T-helper 17 cell (primary cell): ENCODE measurements at places on chromosomes 11 and 22.

- DNase-seq = no peak
These were observed 110.1 kb upstream of the LUZP2 start for GRCh38 chr11:24386546-24387397.

DNA sequence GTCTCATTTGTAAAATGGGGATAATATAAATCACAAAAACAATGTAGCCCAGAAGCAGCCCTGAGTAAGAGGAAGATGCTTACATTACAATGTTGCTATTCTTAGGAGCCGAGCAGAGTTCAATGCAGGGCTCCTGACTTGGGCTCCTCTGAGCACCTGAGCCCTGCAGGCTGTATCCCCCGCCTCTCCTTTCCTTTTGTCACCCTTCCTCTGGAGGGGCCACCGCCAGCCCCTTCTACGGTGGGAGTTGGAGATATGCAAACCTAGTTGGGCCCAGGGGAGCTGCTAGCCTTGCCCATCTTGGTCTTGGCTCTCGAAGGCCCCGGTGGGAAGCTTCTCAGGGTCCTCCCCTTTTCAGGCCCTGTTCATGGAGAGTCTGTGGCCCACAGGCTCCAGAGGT is 8.4 kb upstream of the CSNK1E start:
- no peak for DNase-seq

DNA sequence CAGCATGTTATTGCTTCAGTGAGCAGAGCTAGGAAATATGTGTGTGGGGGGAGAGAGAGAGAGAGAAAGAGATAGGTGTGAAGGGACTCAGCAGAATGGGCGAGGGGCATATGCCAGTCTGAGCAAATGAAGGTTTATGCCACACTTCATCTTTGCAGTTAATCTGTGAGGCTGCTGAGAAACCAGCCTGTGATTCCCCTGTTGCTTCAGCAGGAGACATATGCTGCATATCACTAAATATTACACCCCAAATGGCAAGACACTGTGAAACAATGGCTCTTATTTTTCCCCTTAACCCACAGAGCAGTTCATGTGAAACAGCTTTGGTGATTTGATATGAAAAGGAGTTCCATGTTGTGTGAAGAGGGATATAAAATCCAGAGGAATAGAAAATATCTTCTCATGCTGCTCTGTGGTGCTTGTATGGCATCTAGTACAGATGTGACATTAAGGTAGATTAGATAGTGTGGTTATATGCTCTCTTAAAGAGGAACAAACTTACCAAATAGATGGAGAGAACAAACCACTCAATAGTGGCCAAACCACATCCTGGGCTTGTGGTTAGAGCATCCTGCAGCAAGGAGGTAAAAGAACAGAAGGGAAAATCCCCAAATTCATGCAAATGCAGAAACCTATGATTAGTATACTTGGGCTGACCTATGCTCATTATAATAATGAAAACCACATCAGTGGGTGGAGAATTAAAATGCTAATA is 864.2 kb downstream of the FAM181B start:
- peak; percentile 33 for DNase-seq

DNA sequence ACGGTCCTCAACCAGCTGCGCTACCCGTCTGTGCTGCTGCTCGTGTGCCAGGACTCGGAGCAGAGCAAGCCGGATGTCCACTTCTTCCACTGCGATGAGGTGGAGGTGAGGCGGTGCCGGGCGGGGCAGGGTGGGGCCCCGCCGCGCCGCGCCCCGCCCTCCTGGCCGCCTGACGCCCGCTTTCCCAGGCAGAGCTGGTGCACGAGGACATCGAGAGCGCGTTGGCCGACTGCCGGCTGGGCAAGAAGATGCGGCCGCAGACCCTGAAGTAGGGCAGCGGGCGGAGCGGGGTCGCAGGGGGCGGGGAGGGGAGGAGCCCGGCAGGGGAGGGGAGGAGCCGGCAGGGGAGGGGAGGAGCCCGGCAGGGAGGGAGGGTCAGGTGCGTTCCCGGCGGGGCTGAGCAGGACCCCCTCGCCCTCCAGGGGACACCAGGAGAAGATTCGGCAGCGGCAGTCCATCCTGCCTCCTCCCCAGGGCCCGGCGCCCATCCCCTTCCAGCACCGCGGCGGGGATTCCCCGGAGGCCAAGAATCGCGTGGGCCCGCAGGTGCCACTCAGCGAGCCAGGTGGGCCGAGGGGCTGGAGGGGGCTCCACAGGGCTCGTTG is 14.7 kb downstream of the EPS8L2 start:
- DNase-seq = peak; percentile 35

DNA sequence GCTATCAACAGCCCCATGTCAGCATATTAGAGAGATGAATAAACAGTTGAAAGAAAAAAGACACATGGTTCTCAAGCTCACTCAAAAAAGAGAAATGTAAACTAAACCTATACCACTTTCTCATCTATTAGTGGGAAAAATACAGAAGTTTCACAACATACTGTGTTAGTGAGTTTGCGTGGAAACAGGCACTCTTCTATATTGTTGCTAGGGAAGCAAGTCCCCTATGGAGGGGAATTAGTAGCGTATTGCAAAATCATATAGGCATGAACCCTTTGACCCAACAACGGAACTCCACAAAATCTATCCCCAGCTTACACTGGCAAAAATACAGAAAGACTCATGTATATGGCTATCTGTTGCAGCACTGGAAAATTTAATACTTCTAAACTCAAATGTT is 14.2 kb upstream of the RFPL2 start:
- DNase-seq = no peak

DNA sequence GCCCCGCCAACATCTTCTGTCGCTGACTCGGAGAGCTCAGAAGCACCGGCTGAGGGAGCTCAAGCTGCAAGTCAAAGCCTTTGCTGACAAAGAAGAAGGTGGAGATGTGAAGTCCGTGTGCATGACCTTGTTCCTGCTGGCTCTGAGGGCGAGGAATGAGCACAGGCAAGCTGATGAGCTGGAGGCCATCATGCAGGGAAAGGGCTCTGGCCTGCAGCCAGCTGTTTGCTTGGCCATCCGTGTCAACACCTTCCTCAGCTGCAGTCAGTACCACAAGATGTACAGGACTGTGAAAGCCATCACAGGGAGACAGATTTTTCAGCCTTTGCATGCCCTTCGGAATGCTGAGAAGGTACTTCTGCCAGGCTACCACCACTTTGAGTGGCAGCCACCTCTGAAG is 6.7 kb downstream of the RAG1 start:
- DNase-seq = no peak

DNA sequence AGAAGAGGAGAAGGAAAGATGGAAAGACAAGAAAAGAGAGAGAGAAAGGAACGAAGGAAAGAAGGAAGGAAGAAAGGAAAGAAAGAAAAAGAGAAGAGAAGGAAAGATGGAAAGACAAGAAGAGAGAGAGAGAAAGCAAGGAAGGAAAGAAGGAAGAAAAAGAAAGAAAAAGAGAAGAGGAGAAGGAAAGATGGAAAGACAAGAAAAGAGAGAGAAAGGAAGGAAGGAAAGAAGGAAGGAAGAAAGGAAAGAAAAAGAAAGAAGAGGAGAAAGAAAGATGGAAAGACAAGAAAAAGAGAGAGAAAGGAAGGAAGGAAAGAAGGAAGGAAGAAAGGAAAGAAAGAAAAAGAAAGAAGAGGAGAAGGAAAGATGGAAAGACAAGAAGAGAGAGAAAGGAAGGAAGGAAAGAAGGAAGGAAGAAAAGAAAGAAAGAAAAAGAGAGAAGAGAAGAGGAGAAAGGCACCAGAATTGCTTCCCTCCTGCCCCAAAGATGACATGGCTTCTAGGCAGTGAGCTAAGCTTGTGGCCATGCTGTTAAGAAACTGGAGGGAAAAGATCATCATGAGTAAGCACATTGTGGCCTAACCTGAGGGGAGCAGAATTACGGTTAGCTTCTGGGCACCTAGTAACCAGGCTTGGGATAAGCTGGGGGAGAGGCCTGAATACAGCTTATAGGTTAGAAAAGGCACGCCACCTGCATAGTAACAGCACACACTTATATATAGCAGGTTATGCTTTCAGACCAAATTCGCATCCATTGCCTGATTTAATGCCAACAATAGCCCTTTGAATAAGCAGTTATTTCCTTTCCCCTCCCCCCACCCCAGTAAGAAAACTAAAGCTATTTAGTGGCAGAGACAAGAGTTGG is 2.3 kb upstream of the ST3GAL4 start:
- no peak for DNase-seq

DNA sequence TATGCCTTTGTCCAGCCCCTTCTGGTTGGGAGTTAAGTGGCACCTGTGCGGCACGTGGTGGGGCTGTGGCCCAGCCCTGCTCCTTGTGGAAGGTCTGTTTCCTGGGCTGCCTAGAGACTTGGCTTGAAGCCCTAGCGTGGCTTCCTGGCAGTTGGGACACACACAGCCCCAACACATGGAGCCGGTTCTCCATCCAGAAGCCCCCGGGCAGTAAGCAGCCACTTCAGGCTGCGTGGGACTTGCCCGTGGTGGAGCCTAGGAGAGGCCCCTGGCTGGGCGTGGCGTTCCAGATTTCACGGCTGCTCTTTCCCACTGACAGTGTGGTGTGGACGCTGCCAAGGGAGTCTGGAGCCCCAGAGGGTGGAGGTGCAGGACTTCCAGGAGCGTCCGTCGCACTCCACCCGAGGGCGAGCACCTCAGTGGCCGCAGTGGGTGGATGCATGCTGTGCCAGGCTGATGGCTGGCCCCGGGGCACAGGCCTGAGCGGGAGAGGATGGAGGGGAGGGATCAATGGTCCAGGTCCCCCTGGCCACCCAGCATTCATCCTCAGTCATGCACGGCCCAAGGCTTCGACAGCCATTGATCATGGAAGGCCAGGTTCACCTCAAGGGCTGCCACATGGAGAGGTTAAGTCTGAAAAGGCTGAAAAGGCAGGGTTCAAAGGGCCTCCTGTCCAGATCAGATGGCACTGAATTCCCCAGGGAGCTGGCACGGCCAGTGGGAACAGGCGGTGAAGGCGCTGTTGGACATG is 9.3 kb downstream of the CCND1 start:
- no peak for DNase-seq

GRCh38 chr22:32206774-32207758 is 2.2 kb upstream of the RFPL2 start:
- no peak for DNase-seq

DNA sequence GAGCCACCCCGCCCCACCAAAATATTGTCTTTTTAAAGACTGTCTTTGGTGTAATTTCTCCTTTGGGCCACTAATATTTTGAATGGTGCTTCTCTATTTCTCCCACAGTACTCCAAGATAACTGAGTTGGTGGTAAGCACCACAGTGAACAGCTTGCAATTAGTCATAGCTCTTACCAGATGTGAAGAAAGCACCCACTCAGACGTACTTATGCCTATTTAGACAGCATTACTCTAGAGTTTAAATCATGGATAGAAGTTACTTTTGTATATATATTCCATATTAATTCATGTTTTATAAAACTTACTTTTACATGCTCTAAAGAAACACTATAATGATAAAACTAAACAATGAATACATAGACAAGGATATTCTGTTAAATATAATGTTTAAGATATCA is 12.7 kb downstream of the ANO3 start:
- no peak for DNase-seq

DNA sequence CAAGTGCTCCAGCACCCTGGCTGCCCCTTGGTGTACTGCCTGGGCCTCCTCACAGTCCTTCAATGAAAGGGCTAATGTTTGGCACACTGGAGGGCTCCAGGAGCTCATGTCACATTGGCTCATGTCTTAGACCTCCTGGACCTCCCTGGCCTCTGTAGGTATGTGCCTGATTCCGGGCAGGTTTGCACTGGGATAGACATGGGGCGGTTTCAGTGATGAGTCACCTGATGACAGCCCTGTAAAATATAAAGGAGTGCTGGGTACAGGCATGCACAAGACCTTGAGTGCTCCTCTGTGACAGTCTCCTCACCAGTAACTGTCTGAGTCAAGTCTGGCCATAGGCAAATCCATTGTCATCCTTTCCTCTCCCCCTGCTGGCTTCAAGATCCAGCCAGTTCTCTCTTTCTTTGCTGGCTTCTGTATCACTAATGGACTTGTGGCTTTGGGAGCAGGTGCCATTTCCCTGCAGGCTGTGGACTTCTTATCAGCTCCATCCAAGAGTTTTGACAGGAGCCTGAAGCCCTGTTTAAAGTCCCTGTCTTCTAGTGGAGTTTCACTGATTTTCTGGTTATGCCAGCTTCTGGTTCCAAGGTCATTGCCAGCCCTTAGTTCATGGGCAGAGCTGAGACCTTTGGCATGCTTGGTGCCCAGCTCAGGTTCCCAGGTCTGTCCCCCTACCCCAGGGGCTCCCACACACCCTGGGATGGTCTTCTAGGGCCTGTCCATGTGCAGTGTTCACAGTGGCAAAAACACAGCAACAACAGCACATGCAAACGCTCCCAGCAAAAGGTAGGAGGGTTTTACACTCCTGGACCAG is 22.7 kb upstream of the P2RY2 start:
- no peak for DNase-seq

DNA sequence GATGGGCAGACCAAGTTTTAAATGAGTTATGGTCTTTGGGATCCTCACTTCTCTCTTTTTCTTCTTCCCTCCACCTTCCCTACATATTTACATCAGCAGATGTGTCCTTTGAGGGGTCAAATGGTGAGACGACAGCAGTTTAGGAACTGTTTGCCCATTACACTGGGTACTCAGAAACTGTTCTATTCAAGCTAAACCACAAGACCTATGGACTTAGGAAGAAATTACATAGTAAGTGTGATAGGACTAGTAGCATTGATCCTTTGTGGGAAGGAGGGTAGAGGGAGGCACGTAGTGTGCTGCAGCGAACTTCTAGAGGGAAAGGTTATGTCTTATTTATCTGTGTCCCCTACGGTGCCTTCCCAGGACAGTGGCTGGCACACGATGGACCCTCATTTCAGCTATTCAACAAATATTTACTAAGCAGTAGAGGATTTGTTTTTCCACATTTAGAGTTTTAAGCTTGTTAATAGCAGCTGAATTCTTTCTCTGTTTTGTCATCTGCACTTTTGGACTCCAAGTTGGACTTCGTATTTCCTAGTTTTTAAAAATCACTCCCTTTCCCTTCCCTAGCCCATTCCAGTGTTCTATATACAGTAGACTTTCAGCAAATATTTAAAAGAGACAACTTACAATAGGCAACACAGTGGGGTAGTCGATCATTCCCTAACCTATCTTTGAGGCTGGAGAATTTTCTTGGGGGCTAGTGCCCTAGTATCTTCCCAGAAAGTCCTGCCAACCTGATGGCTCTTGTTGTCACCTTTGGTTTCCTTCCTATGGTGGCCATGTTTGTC is 13.9 kb downstream of the FZD4 start:
- DNase-seq = no peak

DNA sequence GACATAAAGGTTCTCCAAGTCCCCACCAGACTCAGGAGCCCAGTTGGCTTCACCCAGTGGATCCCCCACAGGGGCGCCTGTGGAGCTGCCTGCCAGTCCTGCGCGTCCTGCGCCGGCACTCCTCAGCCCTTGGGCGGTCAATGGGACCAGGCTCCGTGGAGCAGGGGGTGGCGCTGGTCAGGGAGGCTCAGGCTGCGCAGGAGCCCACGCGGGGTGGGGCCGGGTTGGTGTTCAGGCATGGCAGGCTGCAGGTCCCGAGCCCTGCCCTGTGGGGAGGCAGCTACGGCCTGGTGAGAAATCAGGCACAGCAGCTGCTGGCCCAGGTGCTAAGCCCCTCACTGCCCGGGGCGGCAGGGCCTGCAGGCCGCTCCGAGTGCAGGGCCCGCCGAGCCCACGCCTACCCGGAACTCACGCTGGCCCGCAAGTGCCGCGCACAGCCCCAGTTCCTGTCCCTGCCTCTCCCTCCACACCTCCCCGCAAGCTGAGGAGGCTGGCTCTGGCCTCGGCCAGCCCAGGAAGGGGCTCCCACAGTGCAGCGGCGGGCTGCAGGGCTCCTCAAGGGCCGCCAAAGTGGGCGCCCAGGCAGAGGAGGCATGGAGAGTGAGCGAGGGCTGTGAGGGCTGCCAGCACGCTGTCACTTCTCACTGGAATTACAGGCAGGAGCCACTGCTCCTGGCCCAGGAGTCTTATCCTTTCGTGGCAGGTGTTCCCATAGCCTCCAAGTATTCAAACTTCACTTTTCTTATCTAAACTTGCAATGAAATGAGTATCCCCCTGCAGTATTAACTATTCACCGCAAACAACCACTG is 22.8 kb upstream of the ZBTB44 start:
- DNase-seq = no peak
